ENCODE measurements at places on chromosomes 6 and 20.
A peak's percentile ranks its signal among the peaks of the same experiment; 100 is the strongest.

DNA sequence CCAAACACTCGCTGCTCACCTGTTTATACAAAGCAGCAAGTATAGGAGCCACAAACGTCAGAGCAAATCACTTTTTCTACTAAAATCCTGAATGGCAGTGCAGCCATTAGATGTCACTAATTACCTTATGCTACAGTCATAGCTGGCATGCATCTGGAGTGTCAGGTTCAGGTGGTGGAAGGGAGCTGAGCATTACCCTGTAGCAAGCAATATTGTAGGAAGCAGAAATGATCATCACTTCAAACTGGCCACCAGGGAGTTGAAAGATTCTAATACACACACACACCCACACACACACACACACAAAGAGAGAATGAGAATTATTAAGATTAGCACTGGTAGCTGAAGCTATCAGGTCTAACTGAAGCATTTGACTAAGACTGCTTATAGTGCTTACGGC is 75.8 kb downstream of the EFHC1 start:
- DNase-seq: no peak

- DNase-seq: no peak
These were observed 35.6 kb upstream of the NKX2-4 start for GRCh38 chr20:21432911-21433310.

GRCh38 chr6:15911753-15912504 is 217.0 kb upstream of the MYLIP start:
- peak; percentile 2 for DNase-seq

GRCh38 chr6:77987035-77987384 is 334.2 kb downstream of the MEI4 start:
- DNase-seq: no peak

- DNase-seq: no peak
These were observed 24.4 kb downstream of the SYNDIG1 start for GRCh38 chr20:24493661-24494459.

DNA sequence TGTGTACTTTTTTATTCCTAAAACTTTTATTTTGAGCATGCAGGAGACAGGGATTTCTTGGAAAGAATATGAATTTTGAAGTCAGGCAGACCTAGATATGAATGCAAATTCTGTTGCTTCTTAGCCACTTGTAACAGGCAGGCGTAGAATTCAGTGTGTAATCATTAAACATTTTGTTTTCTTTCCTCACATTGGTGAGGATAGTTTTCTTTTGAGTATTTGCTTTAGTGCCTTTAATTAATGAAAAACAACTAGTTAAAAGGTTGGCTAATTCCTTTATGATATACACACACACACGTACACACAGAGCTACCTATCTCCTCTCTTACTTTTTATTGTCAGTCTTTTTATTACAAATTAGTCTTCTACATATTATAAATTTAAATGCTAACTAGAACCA is 342.3 kb downstream of the CDKAL1 start:
- no peak for DNase-seq

DNA sequence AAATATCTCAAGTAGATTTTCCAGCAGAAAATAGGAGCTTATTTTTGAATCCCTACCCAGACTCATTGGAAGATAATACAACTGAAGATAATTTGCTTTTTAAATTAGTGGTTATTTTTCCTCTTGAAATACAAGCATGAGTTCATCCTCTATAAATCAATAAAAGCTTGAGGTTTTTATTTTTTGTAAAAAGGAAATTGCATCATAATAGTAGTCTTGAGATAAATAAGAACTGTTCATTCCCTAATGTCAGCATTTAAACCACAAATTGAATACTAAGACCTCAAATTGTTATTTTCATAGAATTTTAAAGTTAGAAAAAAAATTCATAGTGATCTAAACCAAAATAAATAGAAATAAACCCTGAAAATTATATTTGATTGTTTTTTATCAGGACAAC is 719.1 kb downstream of the CD109 start:
- no peak for DNase-seq

- DNase-seq: no peak
These were observed 54.1 kb downstream of the TULP4 start for GRCh38 chr6:158366363-158366762.

GRCh38 chr20:43988867-43989266 is 74.2 kb downstream of the TOX2 start:
- DNase-seq: no peak

Measured in stimulated activated CD4-positive, alpha-beta T cell treated with anti-CD3 and anti-CD28 coated beads, Interleukin-4, amount 100 ng/mL, for 4 hours (primary cell).